ENCODE measurements at places on chromosomes 4 and X.

GRCh38 chrX:150512461-150512901 lies 55.9 kb upstream of the MTM1 start:
- no peak for DNase-seq

DNA sequence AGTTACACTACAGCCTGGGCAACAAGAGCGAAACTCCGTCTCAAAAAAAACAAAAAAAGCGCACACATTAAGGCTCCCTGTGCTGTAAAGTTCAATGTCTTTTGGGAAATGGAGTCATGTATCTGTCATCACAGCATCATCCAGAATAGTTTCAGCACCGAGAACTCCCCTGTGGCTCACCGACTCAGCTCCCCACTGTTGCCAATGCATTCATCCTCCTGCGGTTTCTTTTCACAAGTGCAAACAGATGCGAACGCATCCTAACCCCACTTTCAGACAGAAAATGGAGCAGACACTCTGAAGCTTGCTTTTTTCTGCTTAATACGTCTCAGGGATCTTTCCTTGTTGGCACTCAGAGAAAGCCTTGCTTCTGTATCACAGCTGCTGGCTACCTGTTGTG lies 13.8 kb upstream of the SH3TC1 start:
- DNase-seq: no peak

GRCh38 chr4:138741766-138742377 lies 273.7 kb upstream of the NOCT start:
- DNase-seq: no peak

DNA sequence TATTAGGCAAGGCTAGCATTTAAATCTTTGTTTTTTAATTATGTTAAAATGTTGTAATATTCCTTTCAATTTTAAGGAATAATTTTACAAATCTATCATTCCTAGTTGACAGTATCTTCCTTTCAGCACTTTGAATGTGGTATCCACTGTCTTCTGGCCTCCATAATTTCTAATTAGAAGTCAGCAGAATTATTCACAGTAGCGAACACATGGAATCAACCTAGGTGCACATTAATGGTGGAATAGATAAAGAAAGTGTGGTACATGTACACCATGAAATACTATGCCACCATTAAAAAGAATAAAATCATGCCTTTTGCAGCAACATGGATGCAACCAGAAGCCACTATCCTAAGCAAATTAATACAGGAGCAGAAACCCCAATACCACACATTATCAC lies 1887.8 kb downstream of the PCDH7 start:
- no peak for DNase-seq

DNA sequence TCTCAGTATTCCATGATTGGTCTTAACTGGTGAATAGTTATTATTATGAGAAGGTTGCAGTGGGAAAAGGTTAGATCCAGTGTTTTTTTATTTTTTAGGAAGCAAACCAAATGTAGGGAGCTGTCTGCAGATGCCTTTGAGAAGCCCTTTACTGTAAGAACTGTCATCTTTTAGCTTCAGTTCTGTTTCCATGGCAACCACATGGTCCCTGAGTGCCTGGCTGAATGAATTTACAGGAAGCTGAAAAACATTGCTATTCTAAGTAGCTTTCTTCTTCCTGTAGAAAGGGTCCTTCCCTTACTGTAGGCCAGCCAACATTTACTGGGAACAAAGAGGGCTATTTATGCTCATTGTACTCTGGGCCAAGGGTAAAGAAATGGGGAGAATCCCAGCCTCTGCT lies 103.3 kb downstream of the DCLK2 start:
- no peak for DNase-seq

- DNase-seq: no peak
Measured at GRCh38 chrX:14030174-14030530, 460 bp upstream of the GEMIN8 start.

GRCh38 chr4:113467581-113467980 lies 294.0 kb downstream of the CAMK2D start:
- DNase-seq: no peak

Measured in activated naive CD4-positive, alpha-beta T cell treated with Interleukin-2 at 50 U/mL for 16 hours (primary cell).